ENCODE measurements at places on chromosomes 12 and 14.
A peak's percentile ranks its signal among the peaks of the same experiment; 100 is the strongest.

GRCh38 chr12:56437430-56438176 is 11.6 kb downstream of the TIMELESS start:
- no peak for DNase-seq

DNA sequence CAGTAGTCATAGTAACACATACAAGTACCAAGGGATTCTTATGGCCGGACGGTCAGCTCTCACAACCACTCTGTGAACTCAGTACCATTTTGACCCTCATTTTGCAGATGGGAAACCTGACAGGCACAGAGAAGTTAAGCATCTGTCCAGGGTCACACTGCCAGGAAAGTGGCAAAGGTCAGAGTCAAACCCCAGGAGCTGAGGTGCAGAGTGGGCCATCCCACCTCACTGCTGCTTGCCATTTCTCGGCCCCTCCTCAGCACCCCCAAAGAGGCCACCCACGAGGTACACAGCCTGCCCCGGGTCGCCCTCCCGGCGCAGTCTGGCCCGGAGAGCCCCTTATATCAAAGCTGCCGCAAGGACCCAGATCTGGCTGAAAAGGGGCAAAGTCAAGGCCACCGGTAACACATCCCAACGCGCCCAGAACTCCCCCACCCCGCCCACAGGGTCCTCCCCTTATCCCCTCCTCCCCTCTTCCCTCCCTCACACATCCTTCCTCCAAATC is 1.7 kb downstream of the NCOR2 start:
- DNase-seq = no peak

- peak; percentile 100 for DNase-seq
Observed at GRCh38 chr12:54358945-54359761, 5.1 kb downstream of the GPR84 start.

DNA sequence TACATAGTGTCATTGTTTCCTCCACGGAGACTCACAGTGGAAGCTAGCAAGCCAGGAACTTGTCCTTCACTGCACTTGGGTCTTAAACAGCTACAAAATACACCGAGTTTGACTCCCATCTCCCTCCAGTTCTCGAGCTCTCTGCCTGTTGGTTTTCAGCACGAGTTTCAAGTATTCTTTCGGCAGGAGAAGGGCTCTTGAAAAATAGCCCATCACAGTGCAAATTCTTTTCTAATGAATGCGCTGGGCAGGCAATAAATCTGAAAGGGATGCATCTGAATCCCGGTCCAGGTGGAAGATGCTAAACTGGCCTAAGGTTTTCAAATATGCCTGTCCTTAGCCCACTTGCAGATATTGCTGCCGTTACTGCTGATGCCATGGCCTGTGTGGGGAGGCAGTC is 173.9 kb downstream of the CACNA1C start:
- DNase-seq = no peak

DNA sequence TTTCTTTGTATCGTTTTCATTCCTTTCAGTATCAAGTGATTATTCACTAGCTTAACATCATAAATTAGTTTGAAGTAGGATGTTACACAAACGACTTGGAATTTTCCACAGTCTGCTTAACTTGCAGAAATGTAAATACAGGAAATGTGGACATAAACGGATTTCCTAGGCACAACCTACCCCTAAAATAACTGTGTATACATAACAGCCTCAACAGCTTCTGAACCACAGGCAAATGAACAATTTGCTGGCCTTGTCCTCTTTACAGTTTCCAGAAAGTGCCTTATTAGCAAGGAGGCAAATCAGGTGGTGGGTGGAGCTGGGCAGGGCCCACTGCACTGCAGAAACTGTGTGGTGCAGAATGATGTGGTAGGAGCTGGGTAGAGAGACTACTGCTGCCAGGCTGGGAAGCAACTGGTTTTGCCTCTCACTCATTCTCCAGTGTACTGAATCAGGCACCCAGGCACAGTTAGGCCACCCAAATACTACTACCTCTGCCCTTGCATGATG is 14.1 kb downstream of the DRAM1 start:
- DNase-seq = peak; percentile 77

- DNase-seq = peak; percentile 48
Observed at GRCh38 chr14:71319666-71320065, 412.4 kb downstream of the PCNX1 start.

GRCh38 chr12:93805736-93806141 is 128.6 kb downstream of the CRADD start:
- DNase-seq = no peak

GRCh38 chr12:118884226-118884625 is 97.1 kb upstream of the SRRM4 start:
- DNase-seq = no peak

- DNase-seq = peak; percentile 86
Observed at GRCh38 chr14:74501135-74501614, 7.6 kb downstream of the ISCA2 start.

DNA sequence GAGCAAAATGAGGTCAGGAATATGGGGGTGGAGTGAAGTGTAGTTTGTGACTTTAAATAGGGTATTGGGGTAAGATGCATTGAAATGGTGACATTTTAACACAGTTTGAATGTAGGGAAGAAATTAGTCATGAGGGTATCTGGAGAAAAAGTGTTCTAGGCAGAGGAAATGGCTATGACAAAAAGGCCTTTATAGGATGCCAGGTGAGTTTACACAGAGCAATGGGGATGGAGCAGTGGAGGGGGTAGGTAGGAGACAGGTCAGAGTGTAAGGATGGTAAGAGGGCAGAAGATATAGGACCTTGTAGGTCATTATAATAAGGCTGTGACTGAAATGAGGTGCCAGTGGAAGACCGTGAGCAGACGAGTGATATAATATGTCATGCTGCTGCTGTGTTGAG is 30.4 kb downstream of the HEATR5A start:
- no peak for DNase-seq

- DNase-seq = peak; percentile 97
Observed at GRCh38 chr12:30794591-30795409, 40.0 kb upstream of the CAPRIN2 start.

- DNase-seq = peak; percentile 67
Observed at GRCh38 chr12:125110641-125111360, 45.6 kb downstream of the AACS start.

GRCh38 chr12:8589679-8590078 is 23.0 kb downstream of the AICDA start:
- DNase-seq = no peak

GRCh38 chr12:123237646-123238329 is 4.6 kb downstream of the MTRFR start:
- peak; percentile 82 for DNase-seq

DNA sequence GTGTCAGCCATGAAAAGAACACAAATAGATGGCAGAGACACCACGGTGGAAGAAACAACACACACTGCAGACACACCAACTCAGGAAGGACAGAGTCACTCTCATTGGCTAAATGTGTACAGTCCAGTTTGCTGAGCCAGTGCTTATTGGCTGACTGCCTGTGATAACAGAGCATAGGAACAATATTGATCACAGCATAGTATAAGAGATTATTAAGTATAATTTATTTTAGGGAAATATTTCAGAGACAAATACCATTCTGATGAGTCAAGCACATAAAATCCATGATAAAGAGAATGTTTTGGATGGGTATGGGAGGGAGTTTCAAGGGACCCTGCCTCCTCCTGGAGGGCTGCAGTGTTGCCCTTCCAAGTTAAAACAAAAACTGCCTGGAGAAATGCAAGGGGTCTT is 50.9 kb downstream of the BTG1 start:
- DNase-seq = peak; percentile 35

DNA sequence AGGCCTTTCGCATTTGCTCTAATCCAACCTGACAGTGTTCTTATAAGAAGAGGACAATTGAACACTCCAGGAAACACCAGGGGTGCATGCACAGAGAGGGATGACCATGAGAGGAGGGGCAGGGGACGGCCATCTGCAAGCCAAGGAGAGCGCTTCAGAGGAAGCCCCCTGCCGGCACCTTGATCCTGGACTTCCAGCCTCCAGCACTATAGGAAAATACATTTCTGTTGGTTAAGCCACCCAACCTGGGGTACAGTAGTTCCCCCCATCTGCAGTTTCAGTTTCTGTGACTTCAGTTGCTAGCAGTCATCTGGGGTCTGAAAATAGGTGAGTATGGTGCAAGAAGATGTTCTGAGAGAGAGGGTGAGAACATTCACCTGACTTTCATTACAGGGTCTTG is 64.7 kb downstream of the CLMN start:
- no peak for DNase-seq

DNA sequence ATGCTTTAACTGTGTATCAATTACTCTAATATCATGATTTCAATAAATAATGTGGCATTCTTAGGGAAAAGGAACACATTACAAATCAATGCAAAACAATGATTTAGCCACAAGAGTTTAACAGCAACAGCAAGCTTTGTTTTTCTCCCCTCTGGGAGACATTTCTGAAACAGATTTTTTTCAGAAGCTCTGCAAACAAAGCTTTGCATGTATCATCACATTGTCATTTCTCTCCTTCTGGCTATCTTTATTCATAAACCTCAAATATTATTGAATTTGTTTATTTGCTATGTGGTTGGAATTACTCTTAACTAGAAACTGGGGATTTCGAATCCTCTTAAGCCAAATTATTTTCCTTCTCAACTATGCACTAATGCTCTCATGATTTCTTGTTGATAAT is 278.4 kb upstream of the ATXN7L3B start:
- DNase-seq = no peak

- no peak for DNase-seq
Observed at GRCh38 chr14:85620947-85621346, 91.0 kb downstream of the FLRT2 start.

GRCh38 chr14:89325299-89325883 is 91.6 kb downstream of the FOXN3 start:
- DNase-seq = no peak

- DNase-seq = no peak
Observed at GRCh38 chr14:34111505-34111904, 160.6 kb upstream of the EGLN3 start.

DNA sequence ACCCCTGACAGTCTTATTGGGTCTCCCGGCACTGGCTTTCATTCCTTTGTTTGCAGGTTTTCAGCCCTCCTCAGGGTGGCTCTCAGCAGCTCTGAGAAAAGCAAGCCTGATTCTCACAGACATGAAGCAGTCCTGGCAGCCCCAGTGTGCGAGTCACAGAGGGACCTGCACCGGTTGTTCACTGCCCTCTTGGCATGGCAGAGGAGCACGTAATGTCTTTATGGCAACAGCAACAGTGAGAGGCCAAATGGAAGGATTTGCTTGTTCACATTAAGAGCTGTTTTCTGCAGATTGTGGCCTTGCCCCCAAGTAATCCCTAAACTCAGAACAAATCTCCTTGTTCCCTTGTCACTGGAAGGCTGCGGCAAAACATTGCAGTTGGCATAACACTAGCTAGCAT is 3.4 kb downstream of the KCNA5 start:
- DNase-seq = no peak

GRCh38 chr12:126069549-126070165 is 1004.4 kb downstream of the AACS start:
- DNase-seq = peak; percentile 77

- no peak for DNase-seq
Observed at GRCh38 chr12:103877288-103877687, 36.3 kb upstream of the NT5DC3 start.

GRCh38 chr12:12201274-12201758 is 65.5 kb downstream of the LRP6 start:
- peak; percentile 46 for DNase-seq

- DNase-seq = no peak
Observed at GRCh38 chr12:67411562-67411961, 142.4 kb downstream of the CAND1 start.

- DNase-seq = no peak
Observed at GRCh38 chr12:123099560-123100192, 51.2 kb downstream of the PITPNM2 start.

DNA sequence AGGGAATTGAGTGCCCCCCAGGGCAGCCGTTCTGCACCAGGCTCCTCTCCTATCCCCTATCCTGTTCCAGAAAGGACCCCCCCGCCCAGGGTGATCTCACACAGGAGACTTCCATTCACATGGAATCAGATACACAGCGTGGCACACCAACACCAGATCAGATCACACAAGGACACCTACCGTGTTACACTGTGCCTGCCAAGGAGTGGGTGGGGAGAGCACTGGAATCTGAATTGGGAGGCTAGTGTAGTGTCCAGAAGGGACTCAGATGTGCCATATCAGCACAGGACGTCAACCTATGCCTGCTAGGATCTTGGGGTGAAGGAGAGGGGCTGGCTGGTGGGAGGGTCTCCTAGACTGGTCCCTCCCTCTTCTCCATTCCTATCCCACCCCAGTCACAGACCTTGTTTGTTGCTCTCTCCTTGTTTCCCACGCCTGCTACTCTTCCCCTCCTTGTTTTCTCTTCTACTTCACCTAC is 2.3 kb downstream of the PTMS start:
- DNase-seq = no peak

DNA sequence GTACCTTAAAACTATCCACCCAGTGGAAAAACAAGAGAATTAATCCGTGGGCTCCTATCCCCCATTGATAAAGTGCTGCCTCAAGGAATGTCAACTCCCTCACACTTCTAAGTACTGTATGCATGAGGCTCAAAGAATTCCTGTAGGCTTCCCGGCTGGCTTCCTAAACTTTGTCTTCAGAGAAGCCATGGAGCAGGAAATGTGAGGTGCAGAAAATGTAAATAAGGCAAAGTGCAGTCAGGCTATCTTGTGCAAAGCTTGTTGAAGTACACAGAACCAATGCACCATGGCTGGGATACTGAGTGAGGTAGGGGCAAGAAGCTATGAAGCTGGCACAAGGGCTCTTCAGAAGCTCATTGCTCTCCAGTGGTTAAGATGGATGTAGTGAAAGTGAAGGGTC is 611.0 kb downstream of the FSCB start:
- no peak for DNase-seq

GRCh38 chr12:6061660-6062059 is 62.8 kb downstream of the VWF start:
- DNase-seq = peak; percentile 67

DNA sequence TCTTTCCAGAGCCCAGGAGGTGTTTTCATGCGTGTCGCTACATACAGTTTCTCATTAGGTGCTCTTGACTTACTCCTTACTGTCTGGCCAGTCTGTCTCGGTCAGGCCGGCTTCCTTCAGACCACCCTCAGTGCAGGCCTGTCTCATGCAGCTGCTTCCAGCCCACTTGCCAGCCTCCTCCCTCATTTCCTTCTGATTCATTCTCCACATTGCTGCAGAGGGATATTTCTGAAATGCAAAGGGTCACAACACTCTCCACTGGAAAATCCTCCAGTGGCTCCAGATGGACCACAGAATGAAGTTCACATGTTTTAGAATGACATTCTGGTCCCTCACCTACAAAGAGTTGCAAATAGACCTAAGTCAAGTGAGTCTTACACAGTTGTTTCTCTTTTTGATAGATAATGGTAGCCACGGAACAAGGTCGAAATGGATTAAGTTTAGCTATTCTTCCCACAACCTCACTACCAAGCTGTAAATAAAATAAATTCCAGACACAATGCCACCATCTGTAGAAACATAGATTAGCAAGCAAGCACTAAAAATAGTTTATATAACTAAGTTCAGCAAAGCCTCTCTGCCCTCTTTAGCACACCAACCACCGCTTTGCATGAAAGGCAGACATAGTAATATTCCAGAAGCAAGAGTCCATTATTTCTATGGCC is 146.9 kb downstream of the ESR2 start:
- DNase-seq = peak; percentile 31

Data from fibroblast of pulmonary artery (primary cell).